ENCODE measurements at places on chromosomes 6 and 20. TPM values are rescaled to one million over a fixed set of nuclear protein-coding genes. Genes with fewer than 3 reads are reported as not detected.

The PCMTD2 gene
- total RNA-seq, result 13.0 TPM

The TBP gene
- total RNA-seq, result 17.4 TPM

The ZNF311 gene
- 0.12 TPM for total RNA-seq

The BEND6 gene
- total RNA-seq, result 1.1 TPM

The GSTA2 gene
- total RNA-seq, result not detected

The MTFR2 gene
- total RNA-seq, result 12.0 TPM

The GHRH gene
- total RNA-seq, result not detected

The CPNE5 gene
- total RNA-seq, result 0.18 TPM

The DEFB124 gene
- 0.42 TPM for total RNA-seq

The CGA gene
- total RNA-seq, result 0.58 TPM

The BLTP3A gene
- 5.0 TPM for total RNA-seq

The RAMACL gene
- total RNA-seq, result 0.16 TPM

The RSPO4 gene
- 0.03 TPM for total RNA-seq

The IL20RA gene
- total RNA-seq, result not detected

The PSMB1 gene
- total RNA-seq, result 242 TPM

The SIRPG gene
- total RNA-seq, result not detected

The PHF3 gene
- total RNA-seq, result 8.5 TPM

The STX16 gene
- 30.2 TPM for total RNA-seq

The HMGA1 gene
- total RNA-seq, result 601 TPM

The RIMS1 gene
- total RNA-seq, result not detected

The SULF2 gene
- 22.1 TPM for total RNA-seq

The TOX2 gene
- total RNA-seq, result 14.3 TPM

The SDCBP2 gene
- 1.8 TPM for total RNA-seq

The OR2B6 gene
- total RNA-seq, result not detected

The SLC25A27 gene
- 0.12 TPM for total RNA-seq

The TUBB2A gene
- total RNA-seq, result 99.8 TPM

The GTSF1L gene
- not detected for total RNA-seq

The PRPH2 gene
- not detected for total RNA-seq

The TRAPPC3L gene
- not detected for total RNA-seq

The PGC gene
- 0.09 TPM for total RNA-seq
